ENCODE measurements at places on chromosomes 6 and 20. TPM values are rescaled to one million over a fixed set of nuclear protein-coding genes. Genes with fewer than 3 reads are reported as not detected.

MOCS3 gene
- 7.5 TPM for total RNA-seq

SCRT2 gene
- not detected for total RNA-seq

RPS18 gene
- total RNA-seq: 4,663 TPM

TPX2 gene
- 226 TPM for total RNA-seq

PREX1 gene
- total RNA-seq: 4.5 TPM

SLC32A1 gene
- 0.04 TPM for total RNA-seq

SLC35B3 gene
- total RNA-seq: 6.6 TPM

PDYN gene
- 0.12 TPM for total RNA-seq

IYD gene
- not detected for total RNA-seq

SLC13A3 gene
- total RNA-seq: 4.5 TPM

EPPIN gene
- not detected for total RNA-seq

COL21A1 gene
- total RNA-seq: 0.43 TPM

KIAA0408 gene
- 9.7 TPM for total RNA-seq

PRDM13 gene
- total RNA-seq: not detected

TRIM38 gene
- total RNA-seq: 0.25 TPM

FOXF2 gene
- total RNA-seq: not detected

PRSS16 gene
- 4.3 TPM for total RNA-seq

NFKBIL1 gene
- total RNA-seq: 30.3 TPM

CALHM4 gene
- not detected for total RNA-seq

DAAM2 gene
- 2.1 TPM for total RNA-seq

HLA-G gene
- not detected for total RNA-seq

NMBR gene
- total RNA-seq: 0.09 TPM

CTSZ gene
- total RNA-seq: 52.5 TPM

VEGFA gene
- total RNA-seq: 49.6 TPM

KIF25 gene
- total RNA-seq: 1.2 TPM

USP49 gene
- total RNA-seq: 30.7 TPM

WFDC10B gene
- total RNA-seq: not detected

POLH gene
- total RNA-seq: 17.0 TPM

TCP11 gene
- total RNA-seq: 0.25 TPM

DEFB116 gene
- not detected for total RNA-seq

BTN1A1 gene
- not detected for total RNA-seq

GLO1 gene
- 525 TPM for total RNA-seq

SAPCD1 gene
- 10.1 TPM for total RNA-seq

HLA-B gene
- 21.8 TPM for total RNA-seq

GRM1 gene
- total RNA-seq: 0.79 TPM

PARD6B gene
- 31.0 TPM for total RNA-seq

NFYA gene
- 34.8 TPM for total RNA-seq

PTK7 gene
- total RNA-seq: 68.0 TPM

TNF gene
- 0.19 TPM for total RNA-seq

WFDC2 gene
- 2.7 TPM for total RNA-seq
